ENCODE measurements at places on chromosomes 13 and 19.

GRCh38 chr13:58376775-58377174 lies 745.2 kb downstream of the PCDH17 start:
- DNase-seq = no peak

- DNase-seq = no peak
These were observed 134.3 kb downstream of the ZDHHC20 start for GRCh38 chr13:21324803-21325202.

GRCh38 chr13:27927444-27928352 lies 7.9 kb downstream of the PDX1 start:
- no peak for DNase-seq

GRCh38 chr13:91085127-91085526 lies 262.4 kb upstream of the MIR17HG start:
- DNase-seq = no peak

DNA sequence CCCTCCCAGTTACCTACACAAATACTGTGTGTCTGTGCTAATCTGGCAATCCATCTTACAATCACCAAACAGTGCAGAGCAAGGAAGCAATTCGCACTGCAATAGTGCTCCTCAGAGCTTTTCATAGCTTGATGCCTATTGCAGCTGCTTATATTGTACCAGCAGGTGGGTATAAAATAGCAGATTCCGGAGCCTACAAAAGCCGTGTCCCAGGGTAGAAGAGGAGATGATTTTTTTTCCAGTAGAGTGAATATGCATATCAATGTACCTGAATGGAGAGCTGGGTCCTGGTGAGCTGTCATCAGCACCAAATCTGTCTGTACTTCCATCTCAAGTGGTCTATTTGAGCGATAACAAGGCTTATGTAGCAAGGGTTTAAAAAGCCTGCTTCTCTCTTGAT lies 668.4 kb downstream of the DIAPH3 start:
- no peak for DNase-seq

- DNase-seq = no peak
These were observed 1.8 kb downstream of the VASP start for GRCh38 chr19:45508861-45509691.

GRCh38 chr13:22047082-22047784 lies 376.4 kb downstream of the FGF9 start:
- DNase-seq = no peak

DNA sequence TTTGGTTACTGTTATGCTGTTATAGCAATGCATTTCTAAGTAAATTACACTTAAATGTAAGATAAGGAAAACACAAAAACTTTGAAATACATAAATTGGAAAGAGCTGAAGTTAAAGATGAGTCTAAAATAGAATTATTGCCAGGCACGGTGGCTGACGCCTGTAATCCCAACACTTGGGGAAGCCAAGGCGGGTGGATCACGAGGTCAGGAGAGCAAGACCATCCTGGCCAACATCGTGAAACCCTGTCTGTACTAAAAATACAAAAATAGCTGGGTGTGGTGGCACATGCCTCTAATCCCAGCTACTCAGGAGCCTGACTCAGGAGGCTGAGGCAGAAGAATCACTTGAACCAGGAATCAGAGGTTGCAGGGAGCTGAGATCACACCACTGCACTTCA lies 905.4 kb upstream of the GPC6 start:
- DNase-seq = no peak

DNA sequence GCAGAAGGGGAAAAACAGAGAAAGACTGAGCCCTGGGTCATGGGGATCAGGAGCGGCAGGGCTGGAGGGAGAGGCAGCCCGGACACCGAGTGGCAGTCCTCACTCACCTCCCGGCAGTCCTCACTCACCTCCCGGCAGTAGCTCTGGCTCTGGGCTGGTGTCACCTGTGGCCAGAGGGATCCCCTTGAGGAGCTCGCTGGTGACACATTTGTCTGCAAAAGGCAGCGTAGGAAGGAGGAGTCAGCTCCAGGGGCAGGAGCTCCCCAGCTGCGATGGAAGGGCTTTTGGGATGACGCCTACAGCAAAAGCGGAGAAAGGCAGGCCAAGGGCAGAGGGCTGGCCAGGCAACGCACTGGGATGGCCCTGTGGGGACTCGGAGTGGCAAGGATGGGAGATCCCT lies 739 bp downstream of the EIF3G start:
- no peak for DNase-seq

DNA sequence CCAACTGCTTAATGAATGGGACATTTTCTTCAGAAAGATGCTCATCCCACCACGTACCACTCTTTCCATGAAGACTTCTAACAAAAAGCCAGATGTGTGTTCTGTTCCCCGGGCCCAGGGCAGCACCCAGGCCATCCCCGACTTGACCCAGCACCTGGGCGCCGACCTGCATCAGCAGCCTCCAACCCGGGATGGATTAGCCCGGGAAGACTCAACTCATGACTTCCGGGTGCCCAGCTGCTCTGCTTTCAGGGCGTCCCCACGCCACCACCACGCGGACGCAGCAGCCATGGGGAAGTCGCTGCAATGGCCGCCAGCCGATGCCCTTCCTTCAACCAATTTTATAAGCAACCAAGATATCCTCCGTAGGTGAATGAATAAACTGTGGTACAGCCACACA lies 123.8 kb upstream of the TUBA3C start:
- DNase-seq = no peak

DNA sequence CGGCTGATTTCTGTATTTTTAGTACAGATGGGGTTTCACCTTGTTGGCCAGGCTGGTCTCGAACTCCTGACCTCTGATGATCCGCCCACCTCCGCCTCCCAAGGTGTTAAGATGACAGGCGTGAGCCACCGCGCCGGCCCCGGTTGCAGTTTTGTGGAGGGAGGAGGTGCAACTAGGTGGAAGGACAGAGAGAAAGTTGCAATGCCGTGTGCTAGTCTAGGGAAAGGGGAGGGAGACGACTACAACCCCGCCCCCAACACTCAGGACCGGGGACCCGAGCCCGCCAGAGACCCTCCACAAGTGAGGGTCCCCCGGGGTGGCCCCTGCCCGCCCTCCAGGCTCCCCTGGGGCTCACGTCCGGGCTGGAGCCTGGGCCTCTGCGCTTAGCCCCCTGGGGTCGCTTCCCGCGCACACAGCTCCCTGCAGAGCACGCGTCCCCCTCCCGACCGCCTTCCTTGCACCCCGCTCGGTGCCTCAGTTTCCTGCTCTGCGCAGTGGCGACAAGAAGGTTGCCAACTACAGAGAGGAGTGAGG lies 1.2 kb upstream of the ARID3A start:
- DNase-seq = no peak

DNA sequence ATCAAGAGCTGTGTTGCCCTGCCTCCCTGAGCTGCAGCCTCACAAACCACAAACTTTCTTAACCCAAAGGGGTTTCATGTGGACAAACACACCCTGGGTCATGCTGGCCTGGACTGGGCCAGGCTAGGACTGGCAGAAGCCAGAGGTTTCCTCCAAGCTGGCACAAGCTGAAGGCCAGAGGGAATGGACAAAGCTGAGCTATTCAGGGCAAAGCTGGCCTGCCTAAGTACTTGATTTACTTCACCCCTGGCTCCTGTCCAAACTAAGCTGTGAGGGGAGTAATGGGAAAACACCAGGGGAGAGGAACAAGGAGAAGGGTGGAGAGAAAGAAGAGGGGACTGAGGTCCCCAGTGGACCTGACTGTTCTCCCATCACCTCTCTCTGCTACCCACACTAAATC lies 6.2 kb downstream of the CPAMD8 start:
- no peak for DNase-seq

GRCh38 chr19:52603558-52604207 lies 33.6 kb downstream of the ZNF701 start:
- DNase-seq = no peak

DNA sequence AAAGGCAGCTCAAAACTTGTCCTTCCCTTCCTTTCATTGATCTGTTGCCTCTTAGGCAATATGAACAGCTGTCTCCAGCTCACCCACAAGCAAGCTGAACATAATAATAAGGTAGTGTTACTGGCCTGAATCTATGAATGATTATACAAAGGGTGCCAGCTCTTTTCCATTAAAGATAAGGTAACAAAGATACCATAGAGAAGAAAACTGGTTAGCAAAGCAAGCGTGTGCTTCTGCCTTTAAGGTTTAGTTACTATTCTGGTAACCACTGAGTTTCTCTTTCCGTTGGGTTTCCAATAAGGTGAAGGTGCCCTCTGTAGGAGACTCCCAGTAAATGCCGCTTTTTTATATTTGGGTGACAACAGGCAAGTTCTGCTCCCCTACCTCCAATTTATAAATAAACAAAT lies 12.1 kb upstream of the DACH1 start:
- DNase-seq = no peak

GRCh38 chr19:53864308-53864836 lies 3.3 kb upstream of the MYADM start:
- DNase-seq = no peak

DNA sequence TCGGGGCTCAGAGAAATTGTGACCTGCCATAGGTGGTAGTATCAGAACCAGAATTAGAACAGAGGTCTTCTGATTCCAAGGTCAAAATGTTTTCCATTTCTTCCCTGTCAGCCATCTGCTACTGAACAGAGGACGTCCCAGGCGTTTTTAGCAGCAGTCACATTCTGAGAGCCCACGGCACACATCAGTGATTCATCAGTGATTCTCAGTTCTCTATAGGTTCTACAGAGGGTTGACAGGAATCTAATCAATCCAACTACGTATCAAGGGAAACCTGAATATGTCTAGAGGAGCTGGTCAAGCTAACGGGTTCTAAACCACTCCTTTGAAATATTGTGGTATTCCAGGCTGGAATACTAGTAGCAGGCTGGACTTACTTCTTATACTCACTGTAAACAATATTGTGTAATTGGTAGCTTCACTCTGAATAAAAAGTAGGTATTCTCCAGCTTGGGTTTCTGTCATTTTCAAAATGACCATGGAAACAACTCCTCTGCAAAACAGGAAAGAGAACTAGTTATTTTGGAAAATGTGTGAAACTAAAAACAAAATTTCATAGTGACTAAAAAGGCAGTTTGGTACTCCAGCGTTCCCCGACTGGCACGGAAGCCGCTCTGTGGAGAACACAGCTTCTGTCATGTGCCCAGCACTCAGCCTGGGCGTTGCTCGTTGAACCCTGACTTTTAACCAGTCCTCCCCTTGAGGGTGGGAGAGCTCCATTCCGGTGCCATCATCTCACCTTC lies 43.2 kb downstream of the FLT3 start:
- no peak for DNase-seq

- DNase-seq = no peak
These were observed 550.1 kb downstream of the DACH1 start for GRCh38 chr13:71316792-71317363.

DNA sequence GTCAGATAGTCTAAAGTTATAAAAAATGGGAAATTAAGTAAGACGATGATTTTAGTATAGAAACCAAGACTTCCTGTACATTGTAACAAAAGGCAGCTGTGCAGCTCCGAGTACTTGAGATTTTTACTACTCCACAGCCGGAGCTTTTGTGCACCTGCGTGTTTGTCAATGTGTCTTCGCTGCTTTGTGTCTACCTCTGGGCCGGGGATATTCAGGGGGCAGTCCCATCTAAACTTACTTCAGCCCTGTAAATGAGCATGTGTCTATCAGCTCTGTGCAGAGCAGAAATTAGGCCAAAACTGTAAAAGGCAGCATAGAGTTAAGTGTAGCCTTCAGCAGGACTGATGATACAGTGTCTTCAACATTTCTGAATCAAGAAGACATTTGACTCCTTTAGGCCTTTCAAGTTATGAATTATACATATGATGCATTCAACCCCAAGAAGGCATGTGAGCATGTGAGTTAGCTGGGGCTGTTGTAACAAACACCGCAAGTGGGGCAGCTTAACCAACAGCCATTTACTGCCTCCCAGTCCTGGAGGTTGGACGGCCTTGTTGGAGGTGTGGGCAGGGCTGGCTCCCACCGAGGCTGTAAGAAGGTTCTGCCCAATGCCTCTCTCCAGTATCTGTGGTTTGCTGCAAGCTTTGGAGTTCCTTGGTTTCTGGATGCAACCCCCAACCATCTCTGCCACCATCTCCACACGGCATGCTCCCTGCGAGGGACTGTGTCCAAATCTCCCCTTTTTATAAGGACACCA lies 191.0 kb upstream of the IRS2 start:
- no peak for DNase-seq

- DNase-seq = no peak
These were observed 6.4 kb upstream of the NFIC start for GRCh38 chr19:3359919-3360420.

GRCh38 chr13:27130979-27131623 lies 40.5 kb downstream of the USP12 start:
- no peak for DNase-seq

- no peak for DNase-seq
These were observed 36.4 kb upstream of the MBNL2 start for GRCh38 chr13:97185751-97186150.

- DNase-seq = no peak
These were observed 1019.5 kb downstream of the PCDH9 start for GRCh38 chr13:66210677-66211076.

DNA sequence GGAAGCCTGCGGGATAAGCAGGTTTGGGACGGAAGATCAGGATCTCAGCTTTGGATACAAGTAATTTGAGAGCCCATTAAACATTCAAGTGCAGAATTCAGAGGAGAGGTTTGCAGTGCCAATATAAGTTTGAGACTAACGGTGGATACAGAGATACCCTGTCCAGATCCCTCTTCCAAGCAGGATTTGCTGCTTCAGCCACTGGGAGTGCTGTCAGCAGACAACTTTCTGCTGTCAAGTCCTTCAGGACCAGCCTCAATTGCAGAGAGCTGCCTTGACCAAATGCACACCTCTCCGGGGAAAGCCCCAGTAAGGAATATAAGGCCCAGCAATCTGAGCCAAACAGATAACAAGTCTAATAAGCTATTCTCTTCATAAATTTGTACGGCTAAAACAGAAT lies 46.1 kb upstream of the ZNF780A start:
- DNase-seq = no peak

- no peak for DNase-seq
These were observed 8.2 kb downstream of the BCKDHA start for GRCh38 chr19:41405776-41406175.

GRCh38 chr13:47139519-47139918 lies 242.7 kb upstream of the HTR2A start:
- DNase-seq = no peak

Data from activated naive CD4-positive, alpha-beta T cell (primary cell).